ENCODE measurements at places on chromosomes 5 and 9. TPM values are rescaled to one million over a fixed set of nuclear protein-coding genes. Genes with fewer than 3 reads are reported as not detected.

The F12 gene
- total RNA-seq = 5.7 TPM

The ZNF782 gene
- 3.7 TPM for total RNA-seq

The SLC23A1 gene
- total RNA-seq = not detected

The C9orf50 gene
- total RNA-seq = not detected

The IDNK gene
- 0.67 TPM for total RNA-seq

The SLC31A2 gene
- total RNA-seq = 80.7 TPM

The IRX2 gene
- total RNA-seq = 69.0 TPM

The KCTD16 gene
- total RNA-seq = 0.33 TPM

The HAND1 gene
- not detected for total RNA-seq

The VLDLR gene
- 32.3 TPM for total RNA-seq

The LMX1B gene
- total RNA-seq = 11.2 TPM

The PCDHB4 gene
- total RNA-seq = 0.24 TPM

The FOCAD gene
- total RNA-seq = 22.5 TPM

The SCGB3A2 gene
- not detected for total RNA-seq

The FOXD4 gene
- 0.67 TPM for total RNA-seq

The SPATA31C1 gene
- not detected for total RNA-seq

The PCDHGA4 gene
- 4.3 TPM for total RNA-seq

The MYORG gene
- 9.9 TPM for total RNA-seq

The EQTN gene
- total RNA-seq = not detected

The SYK gene
- total RNA-seq = 1.7 TPM

The ARL10 gene
- total RNA-seq = 0.56 TPM

The GABBR2 gene
- total RNA-seq = not detected

The RAD23B gene
- total RNA-seq = 126 TPM

The EXOC3 gene
- 41.2 TPM for total RNA-seq

The ENTREP1 gene
- 12.5 TPM for total RNA-seq

All from mammary epithelial cell (primary cell).